ENCODE measurements at places on chromosomes 3 and 15.

DNA sequence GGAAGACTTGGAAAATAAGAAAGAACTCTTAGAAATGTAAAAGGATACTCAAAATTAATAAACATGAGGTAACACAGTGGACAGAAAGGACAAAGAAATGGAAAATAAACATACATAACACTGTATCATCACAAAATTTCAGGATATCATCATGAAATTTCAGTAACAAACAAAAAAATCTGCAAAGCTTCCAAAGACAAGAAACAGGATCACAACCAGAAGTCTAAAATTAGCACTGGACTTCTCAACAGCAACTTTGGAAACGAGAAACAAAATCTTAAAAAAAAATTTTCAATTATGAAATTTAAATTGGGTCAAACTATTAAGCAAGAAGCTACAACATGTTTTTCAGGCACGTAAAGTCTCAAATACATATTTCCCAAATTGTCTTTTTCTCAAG, 238.8 kb downstream of the STAG1 start:
- no peak for DNase-seq

GRCh38 chr3:194840661-194841514, 155.2 kb downstream of the FAM43A start:
- no peak for DNase-seq

DNA sequence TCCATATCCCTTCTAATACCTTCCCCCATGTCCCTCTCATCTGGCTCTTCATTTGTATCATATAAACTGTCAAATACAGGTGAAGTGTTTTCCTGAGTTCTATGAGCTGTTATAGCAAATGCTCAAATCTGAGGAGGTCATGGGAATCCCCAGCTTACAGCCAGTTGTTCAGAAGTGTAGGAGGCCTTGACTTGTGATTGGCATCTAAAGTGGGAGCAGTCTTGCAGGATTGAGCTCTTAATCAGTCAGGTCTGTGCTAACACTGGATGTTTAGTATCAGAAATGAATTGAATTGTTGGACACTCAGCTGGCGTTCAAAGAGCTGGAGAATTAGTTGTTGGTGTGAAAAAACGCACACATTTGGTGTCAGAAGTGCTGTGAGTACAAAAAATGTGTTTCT, 65.0 kb downstream of the IFT57 start:
- no peak for DNase-seq

DNA sequence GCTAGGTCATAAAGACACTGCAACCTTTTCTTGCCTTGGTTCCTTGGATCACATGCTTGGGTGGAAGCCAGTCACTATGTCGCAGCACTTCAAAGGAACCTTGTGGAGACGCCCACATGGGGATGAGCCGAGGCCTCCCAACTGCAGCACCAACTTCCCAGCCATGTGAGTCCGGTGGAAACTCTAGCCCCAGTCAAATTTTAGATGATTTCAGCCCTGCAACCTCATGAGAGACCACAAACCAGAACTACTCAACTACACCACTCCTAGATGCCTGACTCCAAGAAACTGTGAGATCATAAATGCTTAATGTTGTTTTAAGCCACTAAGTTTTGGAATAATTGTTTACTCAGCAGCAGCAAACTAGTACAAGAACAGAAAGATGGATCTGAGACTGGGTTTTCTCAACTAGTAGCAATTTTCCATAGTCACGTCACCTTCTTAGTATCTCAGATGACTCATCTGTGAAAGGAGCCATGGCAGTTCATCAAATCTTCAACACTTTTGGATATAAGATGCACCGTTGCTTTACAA, 86.5 kb downstream of the MB21D2 start:
- DNase-seq: no peak

DNA sequence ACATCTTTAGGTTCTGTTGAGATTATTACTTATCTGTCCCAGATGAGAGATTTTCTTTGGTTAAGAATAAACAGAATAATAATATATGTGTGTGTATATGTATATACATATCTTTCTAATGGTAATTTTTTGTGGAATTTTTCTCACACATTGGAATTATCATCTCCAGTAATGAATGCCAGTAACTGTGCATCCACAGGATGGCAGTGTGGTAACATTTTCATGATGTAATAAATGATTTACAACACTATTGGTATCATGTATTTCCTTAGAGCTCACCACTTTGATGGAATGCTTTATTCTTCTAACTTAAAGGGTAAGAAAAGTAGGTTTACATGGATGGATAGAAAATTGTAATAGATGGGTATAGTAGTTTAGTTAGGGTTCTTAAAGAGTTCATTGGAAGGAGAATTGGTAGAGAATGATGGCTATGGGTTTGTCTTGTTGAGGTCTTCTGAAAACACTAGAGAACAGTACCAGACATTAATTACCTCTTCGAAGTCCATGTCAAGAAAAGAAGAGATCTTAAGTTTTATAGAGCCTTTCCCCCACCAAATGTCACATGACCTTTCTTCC, 78.1 kb downstream of the STT3B start:
- peak; percentile 14 for DNase-seq

- DNase-seq: no peak
Observed at GRCh38 chr3:11509173-11510000, 134.3 kb downstream of the VGLL4 start.

- DNase-seq: peak; percentile 37
Observed at GRCh38 chr3:4492208-4493013, 737 bp upstream of the ITPR1 start.

- no peak for DNase-seq
Observed at GRCh38 chr15:68603951-68604350, 25.2 kb downstream of the CORO2B start.

DNA sequence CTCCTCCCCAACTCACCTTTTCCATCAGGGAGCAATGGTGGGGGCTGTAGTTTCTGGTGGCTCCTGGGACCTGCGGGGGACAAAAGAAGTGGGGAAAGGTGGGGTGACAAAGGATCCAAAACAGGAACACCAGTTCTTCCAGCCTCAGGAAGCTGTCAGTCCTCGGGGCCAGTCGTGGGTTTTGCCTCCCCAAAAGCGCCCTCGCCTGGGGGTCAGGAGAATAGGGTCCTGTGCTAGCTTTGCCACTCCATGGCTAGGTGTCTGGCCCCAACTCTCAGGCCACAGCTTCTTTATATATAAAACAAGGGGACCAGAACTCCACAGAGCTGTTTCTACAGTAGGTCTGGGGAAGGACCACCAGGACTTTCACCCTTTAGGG, 4.0 kb downstream of the CCDC9B start:
- peak; percentile 43 for DNase-seq

GRCh38 chr15:47720555-47720954, 3.2 kb downstream of the SEMA6D start:
- no peak for DNase-seq

- DNase-seq: no peak
Observed at GRCh38 chr15:39752991-39753390, 29.6 kb downstream of the FSIP1 start.

GRCh38 chr3:127786353-127787070, 35.8 kb downstream of the MGLL start:
- no peak for DNase-seq

GRCh38 chr3:160919942-160920341, 163.9 kb downstream of the PPM1L start:
- DNase-seq: no peak

DNA sequence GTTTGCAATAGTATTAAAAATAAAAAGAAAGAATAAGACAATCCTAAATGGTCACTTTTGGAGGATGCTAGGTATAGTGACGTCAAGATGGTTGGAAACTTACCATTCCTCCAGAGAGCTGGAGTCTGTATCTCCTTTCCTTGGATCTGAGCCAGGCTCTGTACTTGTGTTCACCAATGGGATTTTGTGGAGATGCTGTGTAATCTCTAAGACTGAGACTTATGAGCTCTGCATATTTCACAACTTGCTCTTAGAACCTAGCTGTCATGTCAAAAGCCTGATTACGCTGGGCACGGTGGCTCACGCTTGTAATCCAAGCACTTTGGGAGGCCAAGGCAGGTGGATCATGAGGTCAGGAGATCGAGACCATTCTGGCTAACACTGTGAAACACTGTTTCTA, 126.8 kb upstream of the CLSTN2 start:
- no peak for DNase-seq

- no peak for DNase-seq
Observed at GRCh38 chr15:27183201-27183600, 212.2 kb downstream of the GABRG3 start.

- DNase-seq: no peak
Observed at GRCh38 chr3:44069276-44069675, 172.4 kb upstream of the TOPAZ1 start.

- no peak for DNase-seq
Observed at GRCh38 chr3:132199451-132199850, 117.8 kb upstream of the ACP3 start.

DNA sequence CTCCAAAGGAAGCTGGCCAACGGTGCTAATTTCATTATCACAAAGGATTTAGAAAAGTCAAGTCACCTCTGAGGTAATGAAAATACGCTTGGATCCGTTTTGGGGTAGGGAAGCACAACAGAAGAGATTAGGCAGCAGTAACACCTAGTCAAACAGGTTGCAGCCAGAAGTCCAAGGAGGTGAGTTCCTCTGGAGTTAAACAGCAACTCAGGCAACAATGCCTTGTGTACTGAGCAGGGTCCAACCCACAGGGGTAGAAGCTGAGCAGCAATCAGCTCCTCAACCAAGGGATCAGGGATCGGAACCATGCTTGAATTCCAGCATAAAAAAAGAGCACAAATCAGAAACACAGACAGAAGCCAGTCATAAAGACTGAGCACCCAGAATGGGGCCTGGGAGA, 88.1 kb upstream of the SPRED1 start:
- no peak for DNase-seq

GRCh38 chr15:87827131-87827530, 429.4 kb downstream of the NTRK3 start:
- DNase-seq: no peak

GRCh38 chr3:30698549-30698948, 92.1 kb downstream of the TGFBR2 start:
- DNase-seq: no peak

DNA sequence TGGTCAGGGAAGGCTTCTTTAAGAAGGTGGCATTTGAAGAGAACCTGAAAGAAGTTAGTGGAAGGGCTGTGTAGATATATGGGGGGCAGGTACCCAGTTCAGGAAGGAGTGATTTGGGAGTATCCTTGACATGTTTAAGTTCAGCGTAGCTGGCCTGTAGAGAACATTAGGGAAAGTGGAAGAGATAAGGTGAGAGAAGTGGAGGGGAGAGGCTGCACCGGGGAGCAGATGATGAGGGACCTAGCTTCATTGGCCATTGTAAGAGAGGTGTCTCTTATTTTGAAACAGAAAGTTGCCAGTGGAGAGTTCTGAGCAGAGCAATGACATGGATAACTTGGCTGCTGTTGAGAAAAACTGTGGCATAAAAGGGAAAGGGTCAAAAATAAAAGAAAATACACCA, 44.6 kb upstream of the MME start:
- DNase-seq: no peak

DNA sequence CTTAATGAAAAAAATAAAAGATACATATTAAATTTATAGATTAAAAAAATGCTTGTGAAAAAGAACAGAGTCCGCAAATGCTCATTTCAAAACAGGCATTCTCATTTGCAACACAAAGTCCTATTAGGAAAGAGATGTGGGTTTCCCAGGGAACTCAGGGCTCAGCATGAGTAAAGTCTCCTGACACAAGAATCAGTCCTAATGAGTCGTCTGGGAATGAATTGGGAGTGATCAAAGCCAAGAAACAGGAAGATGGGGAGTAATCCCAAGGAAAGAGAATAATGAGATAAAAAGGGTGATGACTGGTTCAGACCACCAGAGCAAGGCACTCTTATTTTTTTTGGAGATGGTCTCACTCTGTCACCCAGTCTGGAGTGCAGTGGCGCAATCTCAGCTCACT, 443.7 kb downstream of the NR2F2 start:
- no peak for DNase-seq

GRCh38 chr3:50245251-50245745, 9.3 kb downstream of the GNAI2 start:
- peak; percentile 14 for DNase-seq

- no peak for DNase-seq
Observed at GRCh38 chr15:42474827-42475226, 16.1 kb downstream of the ZNF106 start.

DNA sequence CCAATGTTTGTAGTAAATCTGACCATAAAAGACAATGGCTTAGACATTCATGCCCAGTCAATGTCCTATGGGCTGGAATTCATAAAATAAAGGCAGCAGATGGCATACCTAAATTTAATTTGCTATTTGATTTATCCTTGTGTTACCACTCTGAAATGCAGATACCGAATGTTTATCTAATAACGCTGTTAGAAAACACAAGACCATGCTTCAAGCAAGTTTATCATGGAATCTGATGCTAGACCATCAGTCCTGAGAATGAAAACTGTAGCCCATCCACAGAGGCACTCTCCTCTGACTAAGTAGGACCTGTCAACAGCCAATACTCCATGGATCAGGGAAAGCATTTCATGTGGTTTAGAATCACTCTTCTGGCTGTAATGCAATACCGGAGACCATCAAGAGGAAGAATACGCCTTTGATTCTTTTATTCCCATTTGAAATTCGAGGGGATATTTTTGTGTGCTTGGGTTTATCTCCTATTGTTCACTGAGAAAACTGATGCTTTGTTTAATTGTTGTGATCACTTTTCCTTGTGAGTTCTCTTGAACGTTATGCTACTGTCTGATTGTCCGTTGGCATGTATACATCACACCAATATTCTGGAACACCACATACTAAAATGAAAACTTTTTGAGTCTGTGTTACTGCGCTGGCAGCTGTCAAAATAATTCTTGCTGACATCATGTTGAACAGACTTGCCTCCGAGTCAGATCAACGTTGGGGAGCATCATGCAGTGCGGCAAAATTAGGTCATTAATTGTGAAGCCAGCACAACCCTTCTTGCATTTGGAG, 12.1 kb upstream of the CPB1 start:
- no peak for DNase-seq

GRCh38 chr3:52039846-52040245, 16.5 kb downstream of the DUSP7 start:
- DNase-seq: no peak

- DNase-seq: no peak
Observed at GRCh38 chr3:18747383-18747782, 322.2 kb upstream of the SATB1 start.

- DNase-seq: no peak
Observed at GRCh38 chr15:60584355-60584998, 105.5 kb upstream of the ICE2 start.

- DNase-seq: no peak
Observed at GRCh38 chr3:183944775-183945174, 60.1 kb upstream of the PARL start.
